ENCODE measurements at places on chromosomes 7 and 10. TPM values are rescaled to one million over a fixed set of nuclear protein-coding genes. Genes with fewer than 3 reads are reported as not detected.

The RABGEF1 gene
- total RNA-seq: 31.7 TPM

The MMRN2 gene
- 6.2 TPM for total RNA-seq

DNA sequence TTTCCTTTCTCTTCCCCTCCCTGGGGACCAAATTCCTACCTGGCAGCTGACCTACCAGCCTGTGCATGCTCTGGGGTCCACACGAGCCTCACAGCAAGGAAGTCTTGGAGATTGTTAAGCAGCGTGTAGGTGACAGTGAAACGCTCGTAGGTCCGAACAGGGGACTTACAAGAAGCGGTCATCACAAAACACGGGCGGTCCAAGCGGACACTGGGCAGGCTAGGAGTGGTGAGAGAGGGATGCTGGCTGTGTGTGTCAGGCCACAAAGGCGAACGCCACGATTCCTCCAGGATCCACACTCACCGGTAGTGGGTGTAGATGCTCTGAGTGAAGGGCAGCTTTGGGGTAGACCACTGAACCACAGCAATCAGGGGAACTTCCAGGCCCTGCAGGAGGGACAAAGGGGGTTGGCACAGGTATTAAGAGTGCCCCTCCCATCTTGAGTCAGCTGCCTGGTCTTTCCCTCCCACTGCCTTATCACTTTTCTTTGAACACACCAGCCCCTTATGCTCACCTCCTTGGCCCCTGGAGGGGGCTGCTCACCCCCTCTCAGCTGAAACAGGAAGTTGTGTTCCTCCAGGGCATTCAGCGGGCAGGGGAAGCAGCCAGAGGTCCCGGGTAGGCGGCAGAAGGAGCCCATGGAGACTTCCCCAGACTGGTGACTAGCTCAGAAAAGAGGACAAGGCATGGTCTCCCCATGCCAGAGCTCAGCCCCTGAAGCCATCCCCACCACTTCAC, 2.0 kb downstream of the TRAPPC14 start:
- DNase-seq: no peak

DNA sequence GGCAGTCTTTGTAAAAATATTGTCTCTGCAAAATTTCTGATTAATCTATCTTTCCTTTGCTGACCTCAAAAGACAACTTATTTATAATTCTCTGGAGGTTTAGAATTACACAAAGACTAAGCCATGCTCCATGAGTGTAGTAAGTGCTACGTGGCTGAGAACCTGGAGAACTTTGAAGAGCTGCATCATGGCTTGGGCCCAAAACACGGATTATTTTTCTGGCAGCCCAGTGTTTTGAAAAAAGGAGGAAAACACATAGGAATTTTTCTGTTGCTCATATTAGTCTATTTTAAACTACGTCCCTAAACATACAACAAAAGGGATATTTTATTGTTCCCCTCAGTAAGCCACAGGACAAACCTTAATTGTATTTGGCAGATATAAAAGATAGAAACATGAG, 360.7 kb upstream of the MYO3A start:
- DNase-seq: no peak

GRCh38 chr10:60443346-60443745, 53.7 kb upstream of the ANK3 start:
- DNase-seq: no peak
